ENCODE measurements at places on chromosomes 4 and X. TPM values are rescaled to one million over a fixed set of nuclear protein-coding genes. Genes with fewer than 3 reads are reported as not detected.
A peak's percentile ranks its signal among the peaks of the same experiment; 100 is the strongest.

DNA sequence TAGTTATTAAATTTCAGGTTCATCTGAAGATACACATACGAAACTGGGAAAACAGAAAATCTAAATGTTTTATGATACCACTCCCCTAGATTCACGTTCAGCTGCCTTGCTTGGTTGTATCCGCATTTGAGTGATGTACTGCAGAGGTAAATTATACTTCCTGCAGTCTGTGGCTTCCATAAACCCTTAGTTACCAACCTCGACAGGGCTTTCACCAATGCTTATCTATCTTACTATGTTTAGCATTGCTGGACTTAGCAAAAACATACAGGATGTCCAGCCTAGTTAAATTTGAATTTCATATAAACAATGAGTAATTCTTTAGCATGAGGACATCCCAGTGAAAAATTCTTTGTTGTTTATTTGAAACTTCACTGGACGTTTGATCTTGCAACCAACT, 108.8 kb downstream of the TMA16 start:
- H3K27me3 ChIP-seq = no peaks in the 10 kb centered on the region
- no peak overlapping the region for H3K4me3 ChIP-seq
- no peak for DNase-seq
- no peaks in the 10 kb centered on the region for H3K36me3 ChIP-seq
- H3K27ac ChIP-seq = no peak overlapping the region
- H3K4me1 ChIP-seq = no peaks in the 10 kb centered on the region

GRCh38 chr4:106194801-106195200, 121.2 kb downstream of the TBCK start:
- H3K4me3 ChIP-seq = no peak overlapping the region
- H3K36me3 ChIP-seq = no peaks in the 10 kb centered on the region
- H3K27me3 ChIP-seq = no peaks in the 10 kb centered on the region
- DNase-seq = no peak
- H3K4me1 ChIP-seq = no peaks in the 10 kb centered on the region
- no peak overlapping the region for H3K27ac ChIP-seq

DNA sequence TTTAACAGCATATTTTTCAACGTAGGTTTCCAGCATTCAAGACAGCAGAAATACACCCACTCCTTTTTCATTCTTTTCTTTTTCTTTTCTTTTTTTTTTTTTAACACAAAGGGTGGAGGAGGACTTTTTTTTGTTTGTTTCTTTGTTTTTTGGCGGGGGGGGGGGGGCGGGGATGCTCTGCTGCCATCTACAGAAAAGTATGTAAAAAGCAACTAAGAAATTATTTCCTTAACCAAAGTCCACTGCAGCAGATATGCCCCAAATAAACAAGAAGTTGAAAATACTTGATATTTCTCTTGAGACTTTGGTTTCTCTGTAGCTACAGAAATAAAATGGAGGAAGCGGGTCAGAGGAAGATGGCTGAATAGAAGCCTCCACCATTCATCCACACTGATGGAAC, 63.2 kb upstream of the PBDC1 start:
- H3K4me1 ChIP-seq = no peaks in the 10 kb centered on the region
- H3K36me3 ChIP-seq = no peaks in the 10 kb centered on the region
- no peak overlapping the region for H3K27ac ChIP-seq
- no peak overlapping the region for H3K4me3 ChIP-seq
- DNase-seq = no peak

DNA sequence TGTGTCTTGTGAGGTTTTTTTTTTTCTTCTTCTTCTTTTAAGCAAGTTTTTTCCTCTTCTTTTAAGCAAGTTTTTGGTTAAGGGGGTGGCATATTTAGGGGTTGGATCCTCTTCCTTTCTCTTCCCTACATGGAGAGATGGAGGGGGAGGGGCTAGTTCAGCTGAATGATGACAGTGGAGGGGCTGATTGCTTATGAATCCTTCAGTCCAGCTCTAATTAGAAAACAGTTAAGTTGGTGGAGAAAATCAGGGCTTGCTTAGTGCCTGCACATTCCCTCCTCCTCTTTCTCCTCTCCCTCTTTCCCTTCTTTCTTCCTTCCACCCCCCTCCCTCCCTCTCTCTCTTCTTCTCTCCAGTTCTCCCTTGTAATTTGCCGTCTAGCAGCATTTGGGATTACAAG, 4.4 kb upstream of the HAND2 start:
- H3K36me3 ChIP-seq = peaks cover 5% of the 10 kb centered on the region
- H3K4me3 ChIP-seq = no peak overlapping the region
- no peak for DNase-seq
- H3K27me3 ChIP-seq = peaks cover 46% of the 10 kb centered on the region

DNA sequence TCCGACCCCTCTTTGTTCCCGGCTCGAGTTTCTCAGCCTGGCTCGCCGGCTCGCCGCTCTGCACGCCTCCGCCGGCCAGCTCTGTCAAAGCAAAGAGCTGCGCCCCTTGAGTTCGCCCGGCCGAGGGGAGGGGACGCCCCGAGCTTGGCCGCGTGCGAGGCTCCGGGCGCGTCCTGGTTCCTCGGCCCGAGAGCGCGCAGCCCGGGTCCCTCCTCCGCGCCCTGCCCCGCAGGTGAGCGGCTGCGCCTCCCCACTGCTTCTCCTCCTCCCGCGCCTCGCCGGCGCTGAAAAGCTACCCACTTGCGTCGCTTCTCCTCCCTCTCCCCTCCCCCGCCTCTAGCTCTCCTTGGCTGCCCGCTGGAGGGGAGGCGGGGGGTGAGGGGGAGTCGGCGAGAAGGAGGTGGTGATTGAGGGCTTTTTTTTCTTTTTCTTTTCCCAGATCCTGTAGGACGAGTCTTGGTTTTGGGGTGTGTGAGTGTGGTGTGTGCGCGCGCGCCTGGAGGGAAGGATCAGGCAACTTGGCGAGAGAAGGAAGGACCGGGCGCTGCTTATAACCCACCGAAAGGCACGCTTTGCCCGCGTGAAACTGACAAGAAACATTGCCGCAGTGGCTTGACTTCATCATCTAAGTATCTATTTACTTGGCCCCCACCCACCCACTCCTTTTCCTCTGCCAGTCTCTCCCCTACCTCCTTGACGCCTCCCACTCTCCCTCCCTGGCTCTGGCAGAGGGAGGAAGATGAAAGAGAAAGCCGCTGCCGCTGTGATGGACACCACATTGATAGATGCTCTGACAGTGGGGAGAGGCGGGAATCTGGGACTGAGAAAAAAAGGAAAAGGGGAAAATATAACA, at the start of gene LEF1:
Gene LEF1 (minus strand): TSS at position 262 of the 853 bp plus-strand sequence. CDS start 1,165 bp downstream, outside the sequence.
- H3K36me3 ChIP-seq = no peaks in the 10 kb centered on the region
- peaks cover 25% of the 10 kb centered on the region for H3K4me1 ChIP-seq
- DNase-seq = peak; percentile 64

DNA sequence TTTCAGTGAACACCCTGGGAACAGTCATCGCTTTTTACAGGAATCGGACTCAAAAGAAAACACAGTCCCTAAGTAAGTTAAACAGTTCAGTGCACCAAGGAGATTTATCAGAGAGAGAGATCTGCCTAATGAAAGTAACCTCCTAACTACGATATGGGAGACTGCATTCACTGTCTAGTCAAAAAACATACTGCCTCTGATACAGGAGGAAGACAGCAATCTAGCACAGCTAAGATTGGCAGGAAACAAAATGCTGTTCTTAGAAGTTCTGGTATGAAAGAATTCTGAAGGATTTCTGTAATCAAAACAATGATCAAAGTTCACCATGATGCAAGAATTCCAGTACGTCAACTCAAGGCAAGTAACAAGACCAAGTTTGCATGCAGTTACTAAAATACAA, 92.8 kb downstream of the MAML3 start:
- H3K27me3 ChIP-seq = no peaks in the 10 kb centered on the region
- peaks cover 29% of the 10 kb centered on the region for H3K4me1 ChIP-seq
- H3K36me3 ChIP-seq = no peaks in the 10 kb centered on the region
- no peak overlapping the region for H3K27ac ChIP-seq

DNA sequence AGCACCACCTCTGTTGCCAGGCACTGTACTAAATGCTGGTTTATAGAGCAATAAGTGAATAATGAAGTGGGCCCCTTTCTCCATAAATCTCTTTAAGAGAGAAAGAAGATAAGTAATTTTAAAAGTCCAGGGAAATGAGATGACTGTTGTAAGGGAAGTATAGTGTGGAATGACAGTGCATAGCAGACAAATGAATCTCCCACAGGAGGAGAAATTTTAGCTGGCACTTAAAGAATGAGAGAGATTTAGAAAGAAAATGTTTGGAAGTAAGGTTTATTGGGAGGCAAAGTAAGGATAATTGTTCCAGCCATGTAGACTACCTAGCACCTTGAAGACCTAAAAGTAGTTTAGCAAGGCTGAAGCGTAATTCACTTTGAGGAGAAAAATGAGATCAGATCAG, 1081.1 kb upstream of the PABPC4L start:
- DNase-seq = no peak
- H3K4me3 ChIP-seq = no peak overlapping the region
- no peak overlapping the region for H3K27ac ChIP-seq
- no peaks in the 10 kb centered on the region for H3K36me3 ChIP-seq
- H3K27me3 ChIP-seq = no peaks in the 10 kb centered on the region

GRCh38 chr4:3829956-3830773, 64.0 kb downstream of the ADRA2C start:
- no peak overlapping the region for H3K27ac ChIP-seq
- H3K36me3 ChIP-seq = no peaks in the 10 kb centered on the region
- no peak overlapping the region for H3K4me3 ChIP-seq
- DNase-seq = no peak
- H3K4me1 ChIP-seq = peaks cover 1% of the 10 kb centered on the region
- H3K27me3 ChIP-seq = peaks cover 5% of the 10 kb centered on the region

- no peaks in the 10 kb centered on the region for H3K4me1 ChIP-seq
- no peak overlapping the region for H3K4me3 ChIP-seq
- H3K27ac ChIP-seq = no peak overlapping the region
- no peaks in the 10 kb centered on the region for H3K36me3 ChIP-seq
Observed at GRCh38 chrX:46547857-46548256, 2.6 kb upstream of the ZNF674 start.

DNA sequence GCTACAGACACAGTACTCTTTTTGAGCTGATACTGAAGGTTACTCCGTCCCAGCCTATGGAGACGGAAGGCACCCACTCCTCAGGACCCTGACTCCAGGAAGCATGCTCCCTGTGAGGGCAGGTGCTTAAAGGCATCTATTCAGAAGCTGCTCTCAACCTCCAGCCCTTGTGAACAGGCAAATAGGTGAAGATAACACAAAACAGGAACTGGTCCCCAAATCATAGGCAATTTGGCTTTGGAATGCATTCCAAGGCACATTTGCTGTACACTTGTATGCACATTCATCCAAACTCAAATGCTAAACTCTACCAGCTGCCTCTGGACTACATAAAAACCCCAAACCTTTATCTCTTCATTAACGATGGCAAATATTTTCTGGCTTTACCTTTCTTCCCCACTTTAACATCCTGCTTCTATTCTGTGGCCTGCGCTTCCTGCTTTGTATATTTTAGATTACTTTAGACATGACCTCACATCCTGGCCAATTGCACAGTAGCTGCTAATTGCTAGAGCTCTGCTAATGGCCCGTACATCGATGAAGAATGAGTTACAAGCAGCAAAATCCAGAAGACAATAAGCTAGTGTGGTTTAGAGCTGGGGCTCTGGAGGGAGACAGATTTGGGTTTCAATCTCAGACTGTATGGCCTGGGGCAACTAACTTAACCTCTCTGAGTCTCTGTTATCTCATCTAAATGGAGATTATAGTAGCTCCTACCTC, 3.2 kb downstream of the SEL1L3 start:
- H3K36me3 ChIP-seq = peaks cover 4% of the 10 kb centered on the region
- H3K27ac ChIP-seq = no peak overlapping the region
- no peak for DNase-seq
- peaks cover 7% of the 10 kb centered on the region for H3K27me3 ChIP-seq
- no peak overlapping the region for H3K4me3 ChIP-seq

GRCh38 chrX:19857131-19857530, 30.3 kb downstream of the SH3KBP1 start:
- DNase-seq = no peak
- no peak overlapping the region for H3K4me3 ChIP-seq
- no peaks in the 10 kb centered on the region for H3K27me3 ChIP-seq
- H3K36me3 ChIP-seq = no peaks in the 10 kb centered on the region
- H3K27ac ChIP-seq = no peak overlapping the region
- H3K4me1 ChIP-seq = peaks cover 8% of the 10 kb centered on the region

DNA sequence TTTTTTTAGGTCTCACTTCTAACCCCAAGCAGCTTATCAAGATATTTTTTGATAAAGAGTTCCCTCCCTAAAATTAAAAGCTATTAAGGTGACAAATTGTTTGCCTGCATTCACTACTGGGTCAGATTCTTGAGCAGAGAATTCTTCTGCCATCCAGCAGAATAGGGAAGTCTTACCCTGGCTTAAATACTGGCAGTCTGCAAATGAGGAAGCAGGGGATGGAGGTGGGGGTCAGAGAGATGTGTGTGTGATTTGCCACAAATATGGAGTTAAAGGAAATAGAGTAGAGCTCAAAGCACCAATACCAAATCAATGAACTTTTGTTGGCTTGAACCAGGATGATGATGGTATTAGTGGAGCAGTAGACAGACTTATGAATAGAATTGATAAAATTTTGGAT, 122.2 kb downstream of the ANXA5 start:
- H3K27ac ChIP-seq = no peak overlapping the region
- H3K4me1 ChIP-seq = no peaks in the 10 kb centered on the region
- H3K27me3 ChIP-seq = peaks cover 2% of the 10 kb centered on the region
- no peak for DNase-seq
- no peaks in the 10 kb centered on the region for H3K36me3 ChIP-seq

DNA sequence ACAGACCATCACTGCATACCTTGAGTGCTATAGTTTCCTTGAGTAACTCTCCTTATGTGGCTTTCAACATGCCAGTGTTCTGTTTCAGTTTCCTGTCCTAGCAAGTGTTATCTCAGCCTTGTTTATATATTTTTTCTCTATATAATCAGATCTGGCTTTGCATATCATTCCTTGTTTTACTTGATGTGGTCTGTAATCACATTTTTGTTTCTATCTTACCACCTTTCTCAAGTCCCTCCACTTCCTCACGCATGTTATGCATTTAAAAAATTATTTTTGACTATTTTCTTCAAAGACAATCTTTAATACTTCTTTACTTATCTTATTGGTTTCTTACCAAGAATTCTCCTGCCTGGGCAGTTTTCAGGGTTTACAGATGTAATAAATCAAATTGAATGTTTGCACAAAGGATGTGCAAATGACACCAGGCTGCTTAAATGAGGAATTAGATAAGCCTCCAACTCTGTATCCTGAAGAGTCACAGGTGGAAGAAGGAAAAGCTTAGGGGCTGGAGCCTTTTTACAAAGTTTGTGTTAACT, 351.2 kb downstream of the BMPR1B start:
- no peak overlapping the region for H3K4me3 ChIP-seq
- H3K4me1 ChIP-seq = peaks cover 6% of the 10 kb centered on the region
- no peak for DNase-seq
- H3K27ac ChIP-seq = no peak overlapping the region

DNA sequence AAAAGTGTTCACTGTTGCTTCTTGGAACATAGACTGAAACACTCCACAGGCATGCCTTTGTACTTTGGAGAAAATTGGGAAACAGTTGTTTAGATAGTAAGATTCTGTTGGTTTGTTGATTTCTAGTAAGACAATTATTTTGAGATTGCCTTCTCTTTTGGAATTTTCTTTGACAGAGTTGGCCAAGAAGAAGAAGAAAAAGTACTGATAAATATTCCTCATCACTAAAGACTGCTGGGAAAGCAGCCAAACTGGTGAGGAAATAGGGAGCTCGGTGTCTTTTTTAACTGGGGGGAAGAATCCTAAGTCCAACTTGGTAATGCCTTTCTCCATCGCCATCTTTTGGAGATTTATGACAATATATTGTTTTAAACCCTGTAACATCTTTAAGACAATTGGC, 370.7 kb downstream of the GPAT3 start:
- H3K4me1 ChIP-seq = peaks cover 2% of the 10 kb centered on the region
- no peak for DNase-seq
- H3K36me3 ChIP-seq = no peaks in the 10 kb centered on the region
- H3K27ac ChIP-seq = no peak overlapping the region

TACR3 gene
- 0.20 TPM for total RNA-seq

FAM184B gene
- not detected for total RNA-seq

CORIN gene
- total RNA-seq = 0.32 TPM

PDGFC gene
- total RNA-seq = 0.64 TPM

BTK gene
- total RNA-seq = 1.1 TPM

ADGRG4 gene
- total RNA-seq = not detected

CT47B1 gene
- total RNA-seq = not detected
